ENCODE measurements at places on chromosomes 2 and 18.

- peak; percentile 4 for DNase-seq
These were observed 386.5 kb downstream of the DLGAP1 start for GRCh38 chr18:4068552-4069158.

GRCh38 chr2:11540148-11540995, 6.5 kb downstream of the GREB1 start:
- no peak for DNase-seq

- DNase-seq = no peak
These were observed 341.4 kb downstream of the ZNF516 start for GRCh38 chr18:76153691-76154090.

- peak; percentile 34 for DNase-seq
These were observed 14.6 kb upstream of the AFG3L2 start for GRCh38 chr18:12391487-12392165.

DNA sequence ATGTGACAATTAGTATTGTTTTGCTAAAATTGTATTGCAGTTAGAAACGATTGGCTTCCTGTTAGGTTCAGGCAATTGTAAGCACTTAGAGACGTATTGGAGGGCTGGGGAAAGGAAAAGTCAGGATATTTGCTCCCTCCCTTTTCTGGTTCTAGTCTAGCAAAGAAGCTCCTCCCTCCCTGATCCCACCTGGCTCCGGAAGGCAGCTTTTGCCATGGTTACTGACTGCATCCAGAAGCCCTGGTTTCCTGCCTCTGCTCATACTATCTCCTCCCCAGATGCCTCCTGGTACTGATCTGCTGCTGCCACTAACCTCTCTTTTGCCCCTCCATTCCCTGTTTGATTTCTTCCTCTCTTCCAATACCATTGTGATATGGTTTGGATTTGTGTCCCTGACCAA, 275.9 kb downstream of the MREG start:
- no peak for DNase-seq

DNA sequence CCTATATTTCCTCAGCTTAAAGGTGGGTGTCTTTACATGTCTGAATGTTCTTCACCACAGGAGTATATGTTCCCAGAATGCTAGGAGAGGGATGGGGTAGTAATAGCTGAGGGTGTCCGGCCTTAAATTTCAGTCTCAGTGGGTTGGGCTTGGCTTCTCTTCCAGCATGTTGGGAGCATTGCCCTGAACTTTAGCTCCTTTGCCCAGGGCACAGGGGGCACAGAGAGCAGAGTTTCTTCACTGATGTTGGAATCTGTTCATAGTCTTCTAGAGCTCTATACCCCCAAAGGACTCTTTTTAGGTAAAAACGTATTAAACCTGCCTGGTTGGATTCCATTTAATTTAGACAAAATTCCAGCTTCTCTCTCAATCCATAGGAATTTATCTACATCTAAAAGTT, 154.4 kb upstream of the GCFC2 start:
- no peak for DNase-seq

GRCh38 chr2:203997980-203998809, 61.6 kb downstream of the ICOS start:
- no peak for DNase-seq

DNA sequence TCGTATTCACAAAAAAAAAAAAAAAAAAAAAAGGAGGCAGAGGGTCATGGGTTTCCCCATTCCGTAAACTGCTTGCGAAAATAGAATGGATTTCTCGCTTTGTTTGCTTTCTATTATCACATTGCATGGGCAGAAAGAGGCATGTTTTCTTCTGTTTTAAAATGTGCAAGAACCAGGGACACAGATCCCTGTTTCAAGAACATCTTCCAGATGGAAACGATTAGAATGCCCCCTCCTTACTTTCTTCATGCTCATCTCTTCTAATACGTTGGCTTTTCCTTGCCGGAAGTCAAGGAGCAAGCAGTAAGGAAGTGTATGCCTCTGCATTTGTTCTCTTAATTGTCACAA, 51.0 kb upstream of the ZNF516 start:
- DNase-seq = no peak

DNA sequence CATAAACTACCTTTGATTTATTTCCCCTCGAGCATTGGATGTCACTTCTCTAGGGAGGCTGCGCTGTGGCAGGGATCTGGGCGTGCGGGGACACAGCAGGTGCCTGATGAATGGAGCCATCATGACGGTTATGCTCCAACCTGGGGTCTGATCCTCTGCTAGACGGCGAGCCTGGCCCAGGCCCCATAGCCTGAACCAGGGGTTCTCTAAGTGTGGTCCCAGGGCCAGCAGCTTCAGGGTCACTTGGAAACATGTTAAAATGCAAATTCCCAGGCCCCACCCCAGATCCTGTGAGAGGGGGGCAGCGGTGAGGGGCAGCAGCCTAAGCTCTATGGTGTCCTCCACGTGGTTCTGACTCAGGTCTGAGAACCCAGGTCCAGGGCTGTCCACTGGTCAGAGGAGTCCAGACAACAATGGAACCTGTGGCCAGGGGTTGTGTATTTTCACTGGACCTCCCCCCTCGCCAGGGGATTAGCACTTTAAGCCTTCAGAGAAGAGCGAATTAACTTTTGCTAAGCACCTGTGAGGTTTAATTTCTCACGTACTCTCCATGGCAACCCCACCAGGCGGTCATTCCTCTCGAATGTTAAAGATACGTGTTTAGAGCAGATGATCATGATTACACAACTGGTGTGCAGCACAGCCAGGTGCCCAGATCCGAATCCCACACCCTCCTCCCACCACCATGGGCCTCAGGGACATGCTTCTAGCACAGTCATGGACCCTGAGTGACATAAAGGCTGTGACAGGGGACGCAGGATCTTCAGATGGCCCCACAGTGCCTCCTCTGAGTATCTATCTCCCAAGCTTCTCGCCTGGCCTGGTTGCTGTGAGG, 1.6 kb upstream of the ARHGEF4 start:
- no peak for DNase-seq

- no peak for DNase-seq
These were observed 264.6 kb upstream of the TRIB2 start for GRCh38 chr2:12452185-12452584.

- DNase-seq = no peak
These were observed 500.2 kb upstream of the TNP1 start for GRCh38 chr2:217360111-217360510.

- DNase-seq = no peak
These were observed 27.4 kb upstream of the NEB start for GRCh38 chr2:151761687-151762086.

GRCh38 chr2:9203876-9204275, 2.7 kb upstream of the ASAP2 start:
- DNase-seq = no peak

GRCh38 chr2:238509151-238509835, 82.6 kb downstream of the ASB1 start:
- DNase-seq = no peak

- DNase-seq = no peak
These were observed 38.6 kb upstream of the TGIF1 start for GRCh38 chr18:3411327-3411726.

GRCh38 chr18:58225101-58225500, 181.1 kb downstream of the NEDD4L start:
- DNase-seq = no peak

DNA sequence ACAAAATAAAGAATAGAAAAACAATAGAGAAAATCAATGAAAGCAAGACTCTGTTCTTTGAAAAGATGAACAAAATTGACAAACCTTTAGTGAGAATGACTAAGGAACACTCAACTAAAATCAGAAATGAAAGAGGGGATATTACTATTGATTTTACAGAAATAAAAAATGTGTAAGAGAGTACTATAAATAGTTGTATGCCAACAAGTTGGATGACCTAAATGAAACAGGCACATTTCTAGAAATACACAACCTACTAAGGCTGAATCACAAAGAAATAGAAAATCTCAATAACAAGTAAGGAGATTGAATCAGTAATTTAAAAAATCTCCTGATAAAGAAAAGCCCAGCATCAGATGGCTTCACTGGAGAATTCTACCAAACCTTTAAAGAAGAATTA, 18.4 kb upstream of the MALL start:
- no peak for DNase-seq

GRCh38 chr18:49717617-49718016, 95.7 kb downstream of the ACAA2 start:
- DNase-seq = no peak

DNA sequence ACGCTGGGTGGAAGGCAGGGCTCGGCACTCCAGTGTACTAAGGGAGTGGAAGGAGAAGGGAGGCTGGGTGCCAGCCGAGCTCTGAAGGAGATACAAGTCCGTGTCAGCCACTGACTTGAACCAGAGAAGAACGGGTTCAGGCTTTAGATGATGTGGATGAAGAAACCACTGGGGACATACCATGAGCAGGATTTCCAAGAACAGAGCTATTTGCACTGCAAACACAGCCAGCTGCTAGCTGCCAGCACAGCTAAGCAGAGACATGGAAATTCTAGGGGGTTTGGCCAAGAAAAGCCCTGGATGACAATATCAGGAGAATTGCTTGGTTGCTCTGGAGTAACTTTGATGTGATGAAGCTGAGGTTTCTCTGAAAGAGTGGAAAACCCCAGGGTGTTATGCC, 5.2 kb downstream of the CD207 start:
- DNase-seq = no peak

- no peak for DNase-seq
These were observed 180.9 kb downstream of the BCL2 start for GRCh38 chr18:63138436-63139340.

GRCh38 chr2:49961346-49961745, 807.0 kb upstream of the FSHR start:
- no peak for DNase-seq

DNA sequence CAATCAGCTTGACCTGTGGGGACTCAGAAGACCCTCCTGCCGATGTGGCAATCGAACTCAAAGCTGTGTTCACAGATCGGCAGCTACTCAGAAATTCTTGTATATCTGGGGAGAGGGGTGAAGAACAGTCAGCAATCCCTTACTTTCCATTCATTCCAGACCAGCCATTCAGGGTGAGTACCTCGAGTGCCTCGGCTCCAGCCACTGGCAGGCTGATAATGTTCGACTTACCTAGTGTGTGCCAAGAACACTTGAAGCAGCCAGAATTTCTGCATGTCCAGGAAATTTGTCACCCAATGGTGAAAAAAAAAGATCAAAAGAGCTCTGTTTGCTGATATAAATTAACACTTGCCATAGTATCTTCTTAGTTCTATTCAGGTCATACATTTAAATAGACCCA, 2.3 kb downstream of the LGALSL start:
- DNase-seq = no peak

DNA sequence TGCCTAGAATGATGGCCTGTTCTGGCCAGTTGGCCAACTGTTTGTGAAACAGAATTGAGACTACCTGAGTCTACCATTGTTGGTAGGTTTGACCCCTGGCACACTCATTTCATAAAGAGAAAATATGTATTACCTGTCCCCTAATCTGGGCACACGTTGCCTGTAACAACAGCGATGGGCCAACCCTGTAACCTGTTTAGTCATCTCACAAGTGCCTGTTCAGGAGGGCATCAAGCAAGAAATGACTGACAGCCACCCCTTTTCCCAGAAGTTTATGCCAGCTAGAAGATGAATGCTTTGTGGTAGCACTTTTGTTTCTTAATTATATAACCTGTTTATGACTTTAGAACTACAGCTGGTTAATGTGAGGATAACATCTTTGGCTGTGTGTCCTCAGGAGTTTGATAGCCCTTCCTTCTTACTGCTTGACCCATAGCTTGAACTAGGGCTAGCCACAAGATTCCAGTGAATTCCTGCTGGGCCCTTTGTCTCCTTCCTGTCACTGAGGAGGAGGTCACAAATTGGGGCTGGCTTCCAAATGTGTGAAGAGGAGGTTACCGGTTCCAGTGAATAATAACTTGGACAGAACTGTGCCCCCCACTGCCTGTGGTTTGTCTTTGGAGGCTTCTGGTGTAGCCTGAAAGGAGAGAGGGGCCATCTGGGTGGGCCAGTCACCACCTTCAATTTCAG, 273.9 kb upstream of the EPAS1 start:
- no peak for DNase-seq

DNA sequence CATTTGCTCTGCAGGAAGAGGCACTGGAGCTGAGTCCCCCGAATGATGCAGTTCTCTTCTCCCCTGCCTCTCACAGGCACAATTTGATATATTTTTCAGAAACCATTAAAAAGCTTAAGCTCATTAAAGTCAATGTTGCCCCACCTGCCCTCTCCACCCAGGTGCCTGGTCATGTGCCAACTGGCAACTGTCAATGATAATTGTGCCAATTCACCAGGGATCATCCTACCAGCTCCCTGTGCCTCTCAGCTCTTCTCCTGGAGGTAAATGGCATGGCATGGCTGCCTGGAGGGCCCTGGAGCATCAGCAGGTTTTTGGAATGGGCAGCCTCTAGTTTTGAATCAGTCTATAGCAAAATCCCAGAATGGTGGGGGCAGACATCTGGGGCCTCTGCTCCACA, 279.6 kb upstream of the ID2 start:
- no peak for DNase-seq

GRCh38 chr2:229378386-229378785, 107.3 kb upstream of the PID1 start:
- no peak for DNase-seq

DNA sequence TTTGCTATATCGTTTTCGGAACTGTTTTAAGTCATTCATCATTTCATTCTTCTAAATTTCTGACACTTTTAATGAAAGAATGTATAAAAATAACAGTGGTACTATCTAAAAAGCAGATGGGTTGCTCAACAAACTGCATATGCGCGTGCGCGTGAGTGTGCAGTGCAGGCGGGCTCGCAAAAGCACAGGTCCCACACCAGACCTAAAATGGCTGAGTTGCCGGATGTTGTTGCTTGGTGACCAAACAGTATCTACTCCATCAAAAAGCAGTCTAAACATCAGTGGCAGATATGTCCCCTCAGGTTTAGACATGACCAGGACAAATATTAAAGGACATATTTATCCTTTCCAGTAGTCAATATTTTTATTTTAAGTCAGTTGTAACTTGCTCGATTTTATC, 5.1 kb downstream of the NOL4 start:
- DNase-seq = no peak

GRCh38 chr2:181312515-181312927, 144.7 kb upstream of the ITGA4 start:
- DNase-seq = no peak

DNA sequence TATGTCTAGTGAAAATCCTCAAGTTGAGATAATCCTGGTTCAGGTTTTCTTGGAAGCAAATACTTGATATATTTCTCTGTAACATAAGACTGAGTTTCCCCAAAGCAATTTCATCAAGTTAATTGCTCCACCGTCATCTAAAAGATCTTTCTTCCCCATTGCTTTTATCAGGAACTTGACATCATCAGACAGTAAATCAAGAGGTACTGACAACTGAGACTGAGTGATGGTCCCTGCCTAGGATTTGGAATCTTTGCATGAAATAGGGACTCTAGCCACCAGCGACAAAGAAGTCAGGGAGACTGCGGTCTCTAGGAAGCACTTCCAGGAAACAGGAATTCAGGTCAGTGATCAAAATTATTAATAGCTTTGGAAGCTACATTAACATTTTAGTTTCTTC, 43.4 kb upstream of the SCN1A start:
- DNase-seq = no peak

DNA sequence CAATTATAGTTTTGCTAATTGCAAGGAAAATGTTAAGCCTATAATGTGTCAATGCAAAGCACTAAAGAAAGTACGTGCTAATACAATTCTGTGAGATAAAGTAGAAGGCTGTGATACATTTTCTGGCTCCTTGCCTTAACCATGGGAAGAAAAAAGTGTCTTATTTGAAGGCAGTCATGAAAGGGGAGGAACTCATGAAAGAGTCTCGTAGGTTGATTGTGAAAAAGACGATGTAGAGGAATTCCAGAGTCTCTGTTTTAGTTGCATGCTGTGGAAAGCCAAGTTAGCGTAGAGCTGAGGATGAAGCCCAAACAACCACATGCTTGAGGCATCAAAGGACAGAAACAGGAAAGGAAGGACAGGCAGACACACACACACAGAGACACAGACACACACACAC, 214.1 kb downstream of the MEIS1 start:
- DNase-seq = no peak
